ENCODE measurements at places on chromosomes 11 and 22.
A peak's percentile ranks its signal among the peaks of the same experiment; 100 is the strongest.

- DNase-seq, result no peak
Observed at GRCh38 chr22:45832959-45833580, 143.9 kb downstream of the WNT7B start.

DNA sequence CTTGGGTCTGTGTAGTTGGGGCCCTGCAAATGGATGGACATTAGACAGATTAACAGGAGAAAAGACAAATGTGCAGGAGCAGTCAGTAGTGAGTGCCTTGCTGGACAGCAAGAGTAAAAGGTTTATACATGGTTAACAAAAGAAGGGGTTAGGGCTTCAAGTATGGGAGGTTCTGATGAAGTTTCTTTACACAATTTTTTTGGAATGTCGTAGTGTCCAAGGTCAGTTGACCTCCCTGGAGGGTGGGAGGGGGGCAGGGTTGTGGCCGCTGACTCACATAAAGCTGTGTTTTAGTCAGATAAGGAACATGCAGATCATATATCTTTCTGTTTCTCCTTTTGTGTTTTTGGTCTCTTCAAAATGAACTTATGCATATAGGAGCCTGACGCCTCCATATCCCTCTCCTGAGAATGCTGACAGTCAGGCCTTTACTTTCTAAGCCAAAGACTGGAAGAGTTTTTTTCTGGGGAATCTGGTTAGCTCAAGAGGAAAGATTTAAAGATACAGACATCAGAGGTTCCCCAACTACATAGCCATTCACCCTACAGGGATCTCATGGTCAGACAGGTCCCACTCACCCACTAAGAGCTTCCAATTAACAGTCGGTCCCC lies 134.3 kb downstream of the NECTIN1 start:
- peak; percentile 72 for DNase-seq

DNA sequence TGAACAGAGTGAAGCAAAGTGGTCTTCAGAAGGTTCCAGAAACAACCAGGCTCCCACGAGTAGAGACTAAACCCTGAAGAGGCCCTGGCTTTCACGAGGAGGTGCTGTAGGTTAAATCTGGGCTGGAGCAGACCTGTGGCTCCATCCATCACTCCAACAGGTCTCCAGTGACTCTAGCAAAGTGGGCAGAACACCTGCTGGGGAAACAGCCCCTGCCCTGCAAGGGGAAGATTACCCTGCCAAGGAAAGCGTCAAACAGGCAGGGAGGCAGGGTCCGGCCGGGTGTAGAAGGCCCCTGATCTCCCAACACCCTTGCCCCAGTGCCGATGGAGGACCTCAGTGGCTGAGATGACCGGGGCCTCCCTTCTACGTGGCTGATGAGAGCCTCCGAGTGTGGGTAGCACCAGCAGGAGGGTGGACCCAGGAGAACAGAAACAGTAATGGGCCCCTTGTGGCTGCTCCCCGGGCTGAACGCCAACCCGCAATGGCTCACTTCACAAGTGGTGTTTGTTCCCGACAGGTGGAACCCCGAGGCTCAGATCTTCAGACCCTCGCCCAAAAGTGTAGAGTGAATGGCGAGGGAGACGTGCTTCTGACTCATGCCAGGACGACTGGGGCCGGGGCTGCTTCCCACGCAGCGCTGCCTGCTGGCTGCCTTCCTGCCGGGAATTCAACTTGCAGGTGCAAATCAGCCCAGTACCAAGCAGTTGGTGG lies 112.0 kb downstream of the SHANK2 start:
- DNase-seq, result no peak

- DNase-seq, result no peak
Observed at GRCh38 chr22:33867971-33868370, 52.3 kb downstream of the LARGE1 start.

DNA sequence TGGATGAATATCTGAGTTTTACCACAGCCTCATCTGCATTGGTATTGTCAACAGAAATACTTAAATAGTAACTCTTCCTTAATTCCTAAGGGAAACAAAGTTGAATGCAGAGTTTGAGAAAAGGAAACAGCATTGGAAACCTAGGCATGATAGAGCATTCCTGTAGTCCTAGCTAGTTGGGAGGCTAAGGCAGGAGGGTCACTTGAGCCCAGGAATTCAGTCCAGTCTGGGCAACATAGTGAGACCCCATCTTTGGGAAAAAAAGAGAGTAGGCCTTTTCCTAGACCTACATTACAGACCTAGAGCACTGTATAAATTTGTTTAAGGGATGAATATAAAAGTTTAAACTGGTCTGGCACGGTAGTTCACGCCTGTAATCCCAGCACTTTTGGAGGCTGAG lies 13.4 kb downstream of the PAFAH1B2 start:
- no peak for DNase-seq

DNA sequence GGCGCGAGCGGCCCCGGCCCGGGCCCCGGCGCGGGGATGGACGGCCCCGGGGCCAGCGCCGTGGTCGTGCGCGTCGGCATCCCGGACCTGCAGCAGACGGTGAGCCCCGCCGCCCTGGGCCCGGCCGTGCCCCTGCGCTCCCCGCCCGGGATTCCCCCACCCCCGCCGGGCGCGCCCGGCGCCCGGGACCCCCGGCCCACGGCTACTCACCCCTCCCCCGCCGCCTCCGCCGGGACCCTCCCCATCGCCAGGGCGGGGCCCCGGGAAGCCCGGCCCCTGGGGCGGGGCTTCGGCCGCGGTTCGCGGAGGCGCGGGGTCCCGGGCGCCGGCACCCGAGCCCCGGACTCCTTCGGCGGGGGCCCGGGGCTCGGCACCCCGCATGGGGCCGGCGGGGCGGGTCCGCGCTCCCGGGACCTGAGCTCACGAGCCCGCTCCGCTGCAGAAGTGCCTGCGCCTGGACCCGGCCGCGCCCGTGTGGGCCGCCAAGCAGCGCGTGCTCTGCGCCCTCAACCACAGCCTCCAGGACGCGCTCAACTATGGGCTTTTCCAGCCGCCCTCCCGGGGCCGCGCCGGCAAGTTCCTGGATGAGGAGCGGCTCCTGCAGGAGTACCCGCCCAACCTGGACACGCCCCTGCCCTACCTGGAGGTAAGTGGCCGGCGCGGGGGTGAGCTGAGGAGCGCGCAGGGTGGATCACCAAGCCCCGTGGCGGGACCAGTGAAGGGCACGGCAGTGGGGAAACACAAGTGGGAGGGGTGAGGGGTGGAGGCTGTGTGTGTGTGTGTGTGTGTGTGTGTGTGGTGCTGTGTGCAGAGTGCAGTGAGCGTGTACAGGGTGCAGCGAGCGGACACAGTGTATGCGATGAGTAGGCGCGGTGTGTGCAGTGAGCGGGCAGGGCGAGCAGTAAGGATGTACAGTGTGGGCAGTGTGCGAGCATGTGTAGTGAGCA lies 2.3 kb downstream of the SHANK3 start:
- no peak for DNase-seq

GRCh38 chr11:129815596-129816461 lies at the start of gene TMEM45B:
Gene TMEM45B (plus strand): TSS chr11:129815848. CDS start chr11:129852483, 36,635 bp downstream.
- no peak for DNase-seq
